ENCODE measurements at places on chromosomes 6 and 20.

GRCh38 chr6:86536121-86536520 is 401.2 kb upstream of the HTR1E start:
- DNase-seq: no peak

- DNase-seq: no peak
Observed at GRCh38 chr6:7268362-7268761, 44.6 kb downstream of the SSR1 start.

DNA sequence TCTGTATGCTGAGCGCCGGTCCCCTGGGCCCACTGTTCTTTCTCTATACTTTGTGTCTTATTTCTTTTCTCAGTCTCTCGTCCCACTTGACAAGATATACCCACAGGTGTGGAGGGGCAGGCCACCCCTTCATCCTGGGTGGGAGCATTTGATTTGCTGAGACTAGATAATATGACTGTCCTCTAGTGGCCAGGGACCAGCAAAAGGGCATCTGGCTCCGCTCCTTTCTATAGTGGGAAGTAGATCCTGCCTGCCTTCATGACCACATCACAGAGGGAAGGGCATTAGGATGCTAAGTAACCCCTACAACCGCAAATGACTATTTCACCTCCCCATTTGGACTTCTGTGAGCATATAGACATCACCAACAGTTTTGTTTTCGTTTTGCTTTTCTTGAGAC is 64.5 kb downstream of the TRMT6 start:
- DNase-seq: no peak

- DNase-seq: no peak
Observed at GRCh38 chr6:82741996-82742385, 323.6 kb downstream of the UBE3D start.

DNA sequence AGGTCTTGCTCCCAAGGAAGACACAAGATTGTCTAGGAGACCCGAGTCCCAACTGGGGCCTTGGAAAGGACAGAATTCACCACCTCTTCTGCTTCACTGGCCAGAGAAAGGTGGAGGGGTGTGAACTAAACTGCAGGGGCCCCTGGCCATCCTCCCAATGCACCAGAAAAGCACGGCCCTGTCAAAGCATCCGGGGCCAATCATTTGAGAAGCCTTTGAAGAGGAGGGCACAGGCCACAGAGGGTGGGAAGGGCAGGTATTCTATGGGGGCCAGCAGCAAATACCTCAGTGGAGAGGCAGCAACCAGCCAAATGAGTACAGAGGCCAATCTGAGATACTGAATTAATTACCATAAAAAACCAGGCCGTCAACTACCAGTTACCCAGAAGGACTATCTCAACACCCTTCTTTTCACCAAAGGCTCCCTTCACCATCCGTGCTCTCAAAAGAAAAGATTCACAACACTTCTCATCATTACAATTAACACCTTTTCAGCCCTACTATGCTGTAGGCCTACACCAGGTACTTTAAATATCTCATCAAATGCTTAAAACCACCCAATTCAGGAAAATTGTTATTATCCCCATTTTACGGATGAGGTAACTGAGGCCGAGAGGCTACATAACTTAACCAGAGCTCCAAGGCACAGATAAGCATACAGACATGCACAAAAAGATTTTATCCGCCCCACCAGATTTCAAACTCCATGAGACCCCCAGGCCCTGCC is 50.7 kb downstream of the TRERF1 start:
- no peak for DNase-seq

- no peak for DNase-seq
Observed at GRCh38 chr6:43292763-43293318, 5.2 kb upstream of the SLC22A7 start.

DNA sequence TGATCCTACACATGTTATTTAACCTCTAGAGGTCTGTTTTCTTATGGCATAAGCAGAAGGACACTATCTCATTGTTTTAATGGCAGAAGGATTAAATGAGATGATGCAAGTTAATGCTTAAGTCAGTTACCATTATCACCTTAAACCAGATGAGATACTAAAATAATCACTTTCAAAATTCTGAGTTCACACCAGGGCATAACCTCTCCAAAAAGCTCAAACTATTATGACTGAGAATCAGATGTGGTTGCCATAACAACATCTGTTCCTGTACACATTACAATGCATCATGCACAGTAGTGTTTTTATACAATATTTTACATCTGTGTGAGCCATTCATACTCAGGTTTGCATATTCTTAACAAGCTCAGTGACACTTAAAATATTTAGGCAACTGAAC is 10.2 kb downstream of the ADNP start:
- DNase-seq: no peak

GRCh38 chr6:13763740-13764381 is 50.5 kb downstream of the MCUR1 start:
- no peak for DNase-seq

DNA sequence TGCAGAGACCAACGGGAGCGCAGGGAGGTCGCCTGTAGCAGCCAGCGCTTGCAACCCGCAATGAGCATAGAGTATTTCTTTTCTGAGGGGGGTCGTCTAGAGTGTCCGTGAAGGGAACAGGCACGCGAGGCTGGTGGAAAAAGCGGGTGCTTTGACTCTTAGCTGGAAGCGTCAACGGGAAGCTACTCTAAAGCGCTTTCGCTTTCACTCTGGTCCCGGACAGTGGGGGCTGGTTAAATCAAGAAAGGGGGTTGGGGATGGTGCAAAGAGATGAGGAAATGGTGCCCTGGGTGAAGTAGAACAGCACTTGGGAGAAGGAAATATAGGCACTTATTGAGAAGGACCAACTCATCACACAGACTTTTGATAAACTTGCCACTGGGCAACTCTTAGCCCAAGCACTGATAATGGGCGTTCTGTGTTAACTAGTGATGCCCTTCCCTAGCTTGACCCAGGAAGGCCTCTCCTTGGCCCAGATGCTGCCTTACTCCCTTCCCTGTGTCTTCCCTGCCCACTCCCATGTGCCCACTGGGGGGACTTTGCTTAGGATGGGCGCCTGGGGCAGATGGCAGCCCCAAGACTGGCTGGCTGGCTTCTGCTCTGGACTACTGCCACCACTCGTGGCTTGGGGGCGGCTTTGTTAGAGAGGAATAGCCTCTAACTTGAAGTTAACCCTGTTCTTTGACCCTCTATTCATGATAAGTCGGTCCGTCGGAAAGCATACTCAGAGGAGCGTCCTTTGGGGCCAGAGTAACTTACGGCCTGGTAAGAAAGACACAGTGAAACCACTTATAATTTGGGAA is 585 bp downstream of the PSMB9 start:
- peak; percentile 71 for DNase-seq

GRCh38 chr6:132209351-132209750 is 191.9 kb downstream of the MOXD1 start:
- no peak for DNase-seq

GRCh38 chr20:61166324-61166723 is 85.7 kb upstream of the CDH4 start:
- DNase-seq: no peak

- DNase-seq: peak; percentile 83
Observed at GRCh38 chr6:168884646-168885086, 369.0 kb downstream of the THBS2 start.

DNA sequence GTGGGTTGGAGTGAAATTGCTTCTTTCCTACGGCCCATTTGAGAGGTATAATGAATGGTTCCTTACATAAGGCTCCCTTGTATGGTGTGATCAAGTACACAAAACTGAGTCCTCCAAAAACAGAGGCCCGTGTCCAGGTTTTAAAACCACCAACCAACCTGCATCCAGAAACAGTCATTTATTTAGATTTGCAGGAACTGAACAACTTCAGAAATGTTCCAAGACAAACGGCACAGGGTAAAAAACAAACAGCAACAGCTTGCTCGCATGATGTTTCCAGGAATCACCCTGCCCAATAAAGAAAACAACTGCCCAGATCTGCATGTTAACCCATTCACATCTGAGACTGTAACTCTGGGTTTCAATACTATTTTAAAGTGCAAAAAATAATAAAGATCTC is 40.2 kb upstream of the TRAM2 start:
- DNase-seq: no peak

DNA sequence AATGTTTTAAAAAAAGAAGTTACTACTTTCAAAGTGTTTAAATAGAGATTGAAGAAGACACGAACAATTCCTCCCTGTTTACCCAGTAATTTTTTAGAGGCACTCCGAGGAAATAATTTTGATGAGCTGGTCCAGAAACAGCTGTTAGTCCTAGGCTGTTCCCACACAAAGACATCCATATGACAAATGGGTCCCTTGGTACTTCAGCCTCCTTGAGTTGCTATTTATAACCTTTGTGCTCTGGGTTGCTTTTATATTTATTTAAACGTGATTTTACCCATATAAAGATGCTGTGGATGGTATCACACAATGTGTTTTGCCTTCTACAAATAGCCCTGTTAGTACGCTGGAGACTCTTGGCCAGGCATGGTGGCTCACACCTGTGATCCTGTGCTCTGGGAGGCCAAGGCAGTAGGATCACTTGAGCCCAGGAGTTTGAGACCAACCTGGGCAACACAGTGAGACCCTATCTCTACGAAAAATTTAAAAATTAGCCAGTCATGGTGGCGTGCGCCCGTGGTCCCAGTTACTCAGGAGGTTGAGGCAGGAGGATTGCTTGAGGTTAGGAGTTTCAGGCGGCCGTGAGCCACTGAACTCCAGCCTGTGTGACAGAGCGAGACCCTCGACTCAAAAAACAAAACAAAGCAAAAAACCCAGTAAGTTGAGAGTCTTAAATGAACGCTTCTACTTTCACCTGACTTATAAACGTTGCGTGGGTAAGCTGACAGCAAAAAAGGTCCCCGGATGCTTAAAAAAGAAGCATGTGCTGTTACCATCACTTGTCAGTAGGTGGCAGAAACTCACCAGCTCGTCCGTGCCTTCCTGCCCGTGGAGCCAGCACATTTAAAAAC is 56.9 kb upstream of the ARMH2 start:
- peak; percentile 73 for DNase-seq

- no peak for DNase-seq
Observed at GRCh38 chr6:98747960-98748359, 86.4 kb upstream of the POU3F2 start.

DNA sequence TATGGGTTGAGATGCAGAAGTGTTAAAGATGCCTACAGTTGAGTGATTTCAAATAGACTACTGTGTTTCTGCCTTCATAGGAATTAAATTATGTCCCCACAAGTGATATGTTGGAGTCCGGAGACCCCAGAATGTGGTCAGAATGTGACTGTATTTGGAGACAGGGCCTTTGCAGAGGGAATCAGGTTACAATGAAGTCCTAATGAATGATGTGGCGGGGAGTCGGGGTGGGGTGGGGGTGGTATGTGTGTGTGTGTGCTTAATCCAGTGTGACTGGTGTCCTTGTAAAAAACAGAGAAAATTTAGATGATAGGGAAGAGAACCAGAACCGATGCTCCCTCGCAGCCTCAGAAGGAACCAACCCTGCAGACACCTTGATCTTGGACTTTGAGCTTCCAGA is 448.2 kb downstream of the QKI start:
- DNase-seq: no peak

DNA sequence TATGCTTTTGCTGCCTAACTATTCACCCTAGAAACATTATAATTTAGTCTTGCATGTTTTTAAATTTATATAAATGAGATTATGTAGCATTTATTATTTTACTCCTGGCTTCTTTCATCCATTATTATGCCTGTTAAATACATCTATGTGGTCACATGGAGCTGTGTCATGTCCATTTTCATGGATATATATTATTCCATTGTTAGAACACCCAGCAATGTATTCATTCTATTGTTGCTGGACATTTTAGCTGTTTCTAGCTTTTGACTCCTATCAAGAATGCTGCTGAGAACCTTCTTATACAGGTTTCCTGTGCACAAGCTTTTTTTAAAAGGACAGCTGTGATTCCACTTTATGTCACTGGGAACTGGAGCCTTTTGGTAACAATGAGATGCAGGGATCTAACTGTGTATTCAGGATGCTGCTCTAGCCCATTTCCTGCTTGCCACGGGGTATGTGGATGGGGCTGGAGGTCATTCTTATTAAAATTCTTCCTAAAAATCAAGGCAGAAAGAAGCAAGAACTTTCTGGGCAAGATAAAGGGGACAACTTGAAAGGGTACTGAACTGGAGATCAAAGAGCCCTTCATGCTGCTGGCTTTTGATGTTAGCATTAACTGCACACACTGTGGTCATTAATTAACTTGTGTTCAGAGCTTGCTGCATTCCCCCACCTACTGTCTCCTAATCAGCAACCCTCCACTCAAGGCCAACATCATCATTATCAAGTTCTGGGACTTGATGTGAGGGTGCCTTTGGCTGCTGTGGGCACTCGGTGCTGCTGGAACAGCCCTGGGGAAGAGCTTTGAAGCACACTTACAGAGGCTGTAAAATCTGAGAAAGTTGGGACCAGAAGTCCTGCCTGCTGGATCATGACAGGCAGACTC is 96.6 kb upstream of the AKIRIN2 start:
- no peak for DNase-seq

DNA sequence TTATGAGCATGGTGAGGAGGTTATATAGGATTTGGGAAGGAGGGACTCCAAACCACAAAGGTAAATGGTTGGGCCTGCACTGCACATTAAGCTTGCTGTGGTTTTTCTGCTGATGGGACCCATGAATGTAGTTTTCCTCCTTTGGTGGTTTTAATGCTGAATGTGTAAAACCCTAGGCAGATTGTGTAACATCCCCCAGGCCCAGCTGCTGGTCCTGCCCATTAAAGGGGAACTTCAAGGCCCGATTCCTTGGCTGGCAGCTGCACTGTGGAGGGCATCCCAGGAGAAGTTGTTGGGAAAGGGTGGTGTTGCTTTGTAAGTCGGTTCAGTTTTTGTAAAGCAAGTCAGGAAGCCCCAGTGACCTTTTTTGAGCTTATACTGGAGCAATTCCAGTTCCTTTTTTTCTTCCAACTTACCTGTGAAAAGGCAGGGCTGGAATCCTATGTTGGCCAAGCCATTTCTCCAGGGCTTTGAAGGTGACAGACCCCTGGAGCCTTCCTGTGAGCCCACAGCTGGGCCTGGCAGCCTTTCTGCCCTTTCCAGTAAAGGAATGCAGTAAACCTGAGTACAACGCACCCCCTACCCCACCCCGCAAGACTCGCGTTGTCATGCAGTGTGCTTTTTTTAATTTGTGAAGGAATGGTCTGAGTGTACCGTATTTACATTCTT is 43.1 kb upstream of the NAA20 start:
- DNase-seq: peak; percentile 84

- DNase-seq: no peak
Observed at GRCh38 chr20:46324960-46325703, 16.8 kb upstream of the CDH22 start.

- no peak for DNase-seq
Observed at GRCh38 chr6:159256128-159256527, 86.9 kb downstream of the FNDC1 start.

DNA sequence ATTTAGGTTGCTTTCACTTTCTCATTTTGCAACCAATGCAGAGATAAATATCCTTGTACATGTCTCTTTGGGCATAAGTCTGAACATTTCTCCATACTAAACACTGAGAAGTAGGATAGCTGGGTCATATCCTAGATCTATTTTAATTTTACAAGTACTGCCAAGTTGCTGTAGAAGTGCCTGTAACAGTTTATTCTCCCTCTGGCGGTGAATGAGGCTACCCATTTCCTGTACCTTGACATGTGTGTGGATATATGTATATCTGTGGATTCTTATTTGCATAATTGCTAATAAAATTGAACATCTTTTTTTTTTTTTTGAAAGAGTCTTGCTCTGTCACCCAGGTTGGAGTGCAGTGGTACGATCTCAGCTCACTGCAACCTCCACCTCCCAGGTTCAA is 48.0 kb upstream of the PNRC1 start:
- DNase-seq: no peak

All from sciatic nerve (tissue), 2 donors.